ENCODE measurements at places on chromosomes 11 and 22.

DNA sequence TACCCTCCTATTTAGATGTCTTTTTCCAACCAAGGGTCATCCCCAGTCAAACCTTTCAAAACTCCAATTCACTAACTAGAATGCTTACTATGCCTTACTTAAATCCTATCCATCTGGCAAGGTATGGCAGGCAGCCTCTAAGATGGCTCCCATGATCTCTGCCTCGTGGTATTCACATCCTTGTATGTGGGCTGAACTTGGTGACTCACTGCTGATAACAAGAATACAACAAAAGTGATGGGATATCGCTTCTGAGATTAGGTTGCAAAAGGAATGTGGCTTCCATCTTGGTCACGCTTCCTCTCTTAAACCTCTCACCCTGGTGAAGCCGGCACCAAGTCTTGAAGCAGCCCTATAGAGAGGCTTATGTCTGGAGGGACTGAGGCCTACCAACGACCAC, 29.6 kb upstream of the UPB1 start:
- H3K36me3 ChIP-seq: no peaks in the 10 kb centered on the region
- H3K4me3 ChIP-seq: no peak overlapping the region
- no peaks in the 10 kb centered on the region for H3K27me3 ChIP-seq
- peak overlapping the region; percentile 85 for H3K27ac ChIP-seq

DNA sequence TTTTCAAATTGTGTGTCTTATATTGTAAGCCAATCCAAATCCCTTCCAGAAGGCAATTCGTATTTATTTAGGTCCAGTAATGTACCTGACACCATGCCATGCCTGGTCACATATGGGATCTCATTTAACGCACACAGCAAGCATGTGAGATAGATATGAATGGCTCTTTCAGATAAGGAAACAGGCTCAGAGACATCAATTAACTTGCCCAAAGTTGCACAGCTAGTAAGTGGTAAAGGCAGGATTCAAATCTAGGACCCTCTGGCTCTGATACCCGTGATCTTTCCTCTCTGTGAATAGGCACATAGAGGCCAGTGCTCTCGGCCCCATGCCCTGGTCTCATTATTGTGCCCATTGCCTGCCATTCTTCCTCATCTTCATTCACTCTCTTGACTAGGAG, 34.3 kb downstream of the KCNJ4 start:
- H3K4me1 ChIP-seq: peaks cover 2% of the 10 kb centered on the region
- no peak for DNase-seq

DNA sequence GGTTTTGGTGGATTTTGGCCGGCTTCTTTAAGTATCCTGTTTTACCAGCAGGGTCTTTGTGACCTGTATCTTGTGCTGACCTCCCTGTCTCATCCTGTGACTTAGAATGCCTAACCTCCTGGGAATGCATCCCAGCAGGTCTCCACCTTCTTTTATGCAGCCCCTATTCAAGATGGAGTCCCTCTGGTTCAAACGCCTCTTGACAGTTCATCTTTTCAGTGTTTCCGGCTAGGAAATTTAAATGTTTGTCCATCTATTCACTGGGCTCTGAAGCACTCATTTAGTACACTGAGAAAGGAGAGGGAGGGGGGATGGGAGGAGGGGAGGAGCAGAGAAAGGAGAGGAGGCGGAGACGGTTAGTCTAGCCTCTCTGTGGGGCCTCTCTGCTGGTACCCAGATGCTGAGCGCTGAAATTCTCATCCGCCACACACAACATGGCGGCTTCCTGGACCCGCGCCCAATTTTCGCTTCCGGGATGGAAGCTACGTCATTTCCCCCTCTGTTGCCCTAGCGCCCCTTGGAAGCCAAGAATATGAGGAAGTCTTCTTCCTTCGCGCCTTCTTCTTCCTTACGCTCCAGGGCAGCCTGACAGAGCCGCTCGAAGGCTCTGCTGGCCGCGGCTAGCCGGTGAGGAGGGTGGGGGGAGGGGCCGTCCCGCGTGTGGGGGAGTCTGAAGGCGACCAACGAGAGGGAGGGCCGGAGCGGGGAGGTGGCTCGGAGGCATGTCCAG, 69.0 kb upstream of the SYT13 start:
- DNase-seq: peak; percentile 55
- peaks cover 8% of the 10 kb centered on the region for H3K27me3 ChIP-seq
- H3K4me3 ChIP-seq: peak overlapping the region; percentile 62
- H3K36me3 ChIP-seq: no peaks in the 10 kb centered on the region
- no peaks in the 10 kb centered on the region for H3K4me1 ChIP-seq

- DNase-seq: no peak
- peaks cover 31% of the 10 kb centered on the region for H3K36me3 ChIP-seq
- H3K27ac ChIP-seq: no peak overlapping the region
- no peak overlapping the region for H3K4me3 ChIP-seq
- no peaks in the 10 kb centered on the region for H3K4me1 ChIP-seq
Observed at GRCh38 chr11:78067704-78068103, 4.0 kb downstream of the THRSP start.

- peaks cover 15% of the 10 kb centered on the region for H3K4me1 ChIP-seq
- H3K27me3 ChIP-seq: no peaks in the 10 kb centered on the region
- no peaks in the 10 kb centered on the region for H3K36me3 ChIP-seq
Observed at GRCh38 chr22:20919718-20920117, 2.5 kb downstream of the CRKL start.

DNA sequence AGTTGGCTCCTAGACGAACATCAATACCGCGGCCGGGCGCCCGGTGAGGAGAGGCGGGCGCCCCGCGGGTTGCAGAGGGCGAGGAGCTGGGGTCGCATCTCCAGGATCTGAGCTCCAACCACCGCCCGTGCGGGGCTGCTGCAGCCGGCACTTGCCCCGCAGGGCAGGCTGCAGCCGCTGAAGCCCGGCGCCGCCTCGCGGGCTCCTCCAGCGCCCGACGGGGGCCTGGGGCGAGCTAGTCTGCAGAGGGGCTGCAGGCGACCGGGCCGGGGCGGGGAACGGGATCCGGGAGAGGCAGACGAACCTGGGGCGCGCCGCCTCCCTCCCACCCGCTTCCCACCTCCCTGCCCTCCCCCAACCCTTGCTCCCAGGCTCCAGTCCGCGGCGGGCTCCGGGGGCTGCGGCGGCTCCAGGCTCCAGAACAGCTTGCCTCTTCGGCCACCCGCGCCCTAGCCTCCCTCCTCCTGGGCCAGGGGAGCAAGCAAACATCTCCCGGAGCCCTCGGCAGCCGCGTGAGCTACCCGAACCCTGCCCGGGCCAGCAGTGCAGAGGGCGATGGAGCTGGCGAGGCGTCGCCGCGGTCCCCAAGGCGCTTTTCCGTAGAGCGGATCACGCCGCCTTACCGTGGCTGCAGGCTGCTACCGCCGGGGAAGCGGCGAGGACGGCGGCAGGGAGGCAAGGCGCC, 802 bp downstream of the TENM4 start:
- peaks cover 3% of the 10 kb centered on the region for H3K27me3 ChIP-seq
- peak overlapping the region; percentile 76 for H3K4me3 ChIP-seq
- peak; percentile 31 for DNase-seq
- H3K27ac ChIP-seq: peak overlapping the region; percentile 87

Measured in astrocyte (in vitro differentiated cells and primary cell).